ENCODE measurements at places on chromosomes 16 and 17.

DNA sequence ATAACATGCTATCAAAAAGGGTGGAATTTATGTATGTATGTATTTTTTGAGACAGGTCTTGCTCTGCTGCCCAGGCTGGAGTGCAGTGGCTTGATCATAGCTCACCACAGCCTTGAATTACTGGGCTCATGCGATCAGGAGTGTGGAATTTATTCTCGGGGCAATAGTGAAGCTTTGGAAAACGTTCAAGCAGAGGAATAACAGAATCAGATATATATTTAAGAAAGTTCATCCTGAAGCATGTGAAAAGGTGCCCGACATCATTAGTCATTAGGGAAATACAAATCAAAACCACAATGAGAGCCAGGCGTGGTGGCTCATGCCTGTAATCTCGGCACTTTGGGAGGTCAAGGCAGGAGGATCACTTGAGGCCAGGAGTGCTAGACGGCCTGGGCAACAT, 7.7 kb upstream of the ITGAE start:
- DNase-seq, result peak; percentile 72

DNA sequence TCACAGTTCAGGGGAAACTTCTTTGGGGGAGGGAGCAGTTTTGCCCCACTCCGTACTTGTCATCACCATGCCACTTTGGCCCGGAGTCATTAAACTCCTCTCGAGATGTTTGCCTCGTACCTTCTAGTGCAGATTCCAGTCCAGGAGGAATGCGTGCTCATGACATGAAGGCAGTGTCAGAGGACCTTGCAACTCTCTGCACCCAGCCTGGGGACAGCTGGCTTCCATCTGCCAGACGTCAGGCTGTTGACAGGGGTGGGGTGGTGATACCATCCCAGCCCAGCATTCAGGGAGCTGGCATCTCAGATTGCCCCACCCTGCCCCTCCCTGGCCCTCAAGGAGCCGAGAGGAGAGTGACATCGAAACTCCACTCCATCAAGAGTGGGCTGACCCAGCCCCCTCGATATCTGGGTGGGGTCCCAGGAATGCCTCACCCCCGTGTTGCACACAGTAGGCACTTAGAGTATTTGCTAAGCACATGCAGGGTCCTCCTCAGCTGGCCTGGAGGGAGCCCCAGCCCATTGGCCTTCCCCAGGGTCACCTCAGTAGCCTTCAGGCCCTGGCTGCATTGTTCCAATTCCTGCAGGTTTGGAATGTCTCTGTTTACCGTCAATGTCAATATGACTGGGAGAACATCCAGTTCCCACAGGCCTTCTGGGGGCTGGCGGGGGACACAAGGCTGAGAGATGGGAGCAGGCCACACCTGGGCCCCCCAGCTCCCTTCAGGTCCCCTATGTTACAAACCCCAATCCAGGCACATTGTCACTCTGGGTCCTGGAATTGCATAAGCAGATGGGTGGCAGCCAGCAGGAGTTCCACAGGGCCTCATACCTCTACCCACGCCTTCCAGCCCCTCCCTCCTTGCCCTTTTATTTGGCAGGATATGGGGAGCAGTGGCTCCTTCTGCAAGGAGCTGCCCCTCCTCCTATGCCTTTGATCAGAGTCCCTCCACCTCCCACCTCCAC, 21.3 kb upstream of the EMP2 start:
- DNase-seq, result no peak

- DNase-seq, result no peak
Observed at GRCh38 chr17:18225642-18226283, 328 bp downstream of the LLGL1 start.

DNA sequence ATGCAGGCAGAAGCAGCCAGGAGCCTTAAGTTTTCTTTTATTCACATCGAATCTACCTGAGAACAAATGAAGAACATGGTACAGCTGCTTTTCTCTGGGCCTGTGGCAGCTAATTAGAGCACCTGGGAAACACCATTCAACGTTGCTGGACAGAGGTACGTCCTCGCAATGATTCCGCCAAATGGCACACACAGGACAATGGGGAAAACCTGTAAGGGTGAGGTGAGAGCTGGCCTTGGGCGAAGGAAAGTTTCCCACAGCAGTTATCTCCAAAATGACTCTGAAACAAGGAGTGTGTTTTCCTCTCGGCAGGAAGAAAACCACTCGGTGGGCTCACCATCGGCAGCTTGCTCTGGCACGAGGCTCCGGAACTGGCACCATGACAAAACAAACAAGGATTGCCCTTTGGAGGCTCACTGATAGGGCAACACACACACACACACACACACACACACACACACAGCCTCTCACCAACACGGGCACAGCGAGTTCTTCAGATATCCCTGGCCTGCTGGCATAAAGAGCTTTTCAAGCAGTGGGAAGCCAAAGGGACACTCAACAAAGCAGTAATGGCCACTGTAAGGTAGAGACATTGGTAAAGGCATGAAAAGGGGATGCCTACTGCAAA, 73.7 kb downstream of the ZFHX3 start:
- no peak for DNase-seq

GRCh38 chr17:17152385-17152784, 53.7 kb downstream of the PLD6 start:
- DNase-seq, result peak; percentile 11

GRCh38 chr16:89561142-89561883, 831 bp downstream of the RPL13 start:
- DNase-seq, result no peak

DNA sequence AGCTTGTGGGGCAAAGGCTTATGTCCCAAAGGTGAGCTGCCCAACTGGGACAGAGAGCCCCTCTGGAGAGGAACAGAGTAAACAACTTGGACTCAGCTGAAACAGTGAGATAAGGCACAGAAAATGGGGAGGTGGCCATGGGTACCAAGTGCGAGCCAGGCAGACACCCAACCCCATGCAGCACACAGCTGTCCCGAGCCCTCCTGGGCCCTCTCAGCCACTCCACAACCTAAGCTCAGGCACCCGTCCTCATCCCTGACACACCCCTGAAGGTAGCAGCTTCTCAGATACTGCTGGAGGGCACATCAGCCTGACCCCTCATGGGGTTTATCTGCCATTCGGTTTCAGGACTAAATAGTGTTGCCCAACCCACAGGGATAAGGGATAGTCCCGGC, 4.8 kb upstream of the GFOD2 start:
- DNase-seq, result no peak

- no peak for DNase-seq
Observed at GRCh38 chr17:27663936-27664605, 33.1 kb downstream of the LGALS9 start.

DNA sequence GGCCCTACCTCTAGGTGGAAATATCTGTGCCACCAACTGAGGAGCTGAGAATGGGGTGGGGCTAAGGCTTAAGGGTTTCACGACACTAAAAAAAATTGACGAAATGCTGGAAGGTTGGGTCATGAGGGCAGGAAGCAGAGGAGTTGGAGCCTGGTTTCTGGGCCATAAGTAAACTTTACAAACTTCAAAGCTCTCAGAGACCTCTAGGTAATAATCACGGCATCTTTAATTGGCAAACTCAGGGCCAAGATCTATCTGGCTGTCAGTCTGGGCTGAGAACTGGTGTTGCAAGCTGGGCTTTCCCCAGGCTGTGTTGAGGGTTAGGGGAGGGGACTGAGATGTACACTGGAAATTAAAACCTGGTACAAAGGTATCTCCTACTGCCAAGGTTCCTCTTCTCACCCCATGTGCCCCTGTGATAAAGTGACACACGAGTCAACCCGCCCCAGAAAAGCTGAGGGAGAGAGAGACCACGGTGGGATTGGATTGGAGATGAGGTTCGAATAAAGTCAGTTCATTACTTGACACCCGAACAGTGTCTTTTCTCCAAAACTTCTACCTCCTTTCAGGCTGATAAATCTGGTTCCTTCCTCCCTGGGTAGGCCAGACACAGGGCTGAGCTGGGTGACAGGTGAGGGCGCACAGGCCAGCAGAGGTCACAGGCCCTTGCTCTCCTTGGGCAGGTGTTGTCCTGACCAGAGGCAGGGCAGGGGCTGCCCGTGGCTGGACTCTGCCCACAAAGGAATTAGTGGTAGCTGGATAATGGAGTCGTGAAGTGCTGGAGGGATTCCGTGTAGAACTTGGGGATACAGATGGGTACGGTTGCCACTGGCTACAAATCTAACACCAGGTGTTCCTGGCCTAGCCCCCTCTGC, 4.0 kb upstream of the ZNF768 start:
- DNase-seq, result no peak

DNA sequence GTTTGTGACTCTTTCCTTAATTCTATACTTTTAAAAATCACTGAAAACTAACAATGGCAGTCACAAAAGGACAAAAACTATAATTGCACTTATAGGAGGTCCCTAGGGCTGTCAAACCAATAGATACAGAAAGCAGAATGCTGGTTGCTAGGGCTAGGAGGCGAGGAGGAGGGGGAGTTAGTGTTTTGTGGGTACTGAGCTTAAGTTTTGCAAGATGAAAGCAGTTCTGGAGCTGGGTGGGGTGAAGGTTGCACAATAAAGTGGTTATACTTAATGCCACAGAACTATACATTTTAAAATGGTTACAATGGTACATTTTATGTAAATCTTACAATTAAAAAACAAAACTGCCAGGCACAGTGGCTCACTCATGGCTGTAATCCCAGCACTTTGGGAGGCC, 27.3 kb downstream of the NUBP1 start:
- DNase-seq, result no peak

- no peak for DNase-seq
Observed at GRCh38 chr16:1108299-1109252, 12.5 kb upstream of the C1QTNF8 start.

- no peak for DNase-seq
Observed at GRCh38 chr16:83197450-83197849, 570.7 kb downstream of the CDH13 start.

DNA sequence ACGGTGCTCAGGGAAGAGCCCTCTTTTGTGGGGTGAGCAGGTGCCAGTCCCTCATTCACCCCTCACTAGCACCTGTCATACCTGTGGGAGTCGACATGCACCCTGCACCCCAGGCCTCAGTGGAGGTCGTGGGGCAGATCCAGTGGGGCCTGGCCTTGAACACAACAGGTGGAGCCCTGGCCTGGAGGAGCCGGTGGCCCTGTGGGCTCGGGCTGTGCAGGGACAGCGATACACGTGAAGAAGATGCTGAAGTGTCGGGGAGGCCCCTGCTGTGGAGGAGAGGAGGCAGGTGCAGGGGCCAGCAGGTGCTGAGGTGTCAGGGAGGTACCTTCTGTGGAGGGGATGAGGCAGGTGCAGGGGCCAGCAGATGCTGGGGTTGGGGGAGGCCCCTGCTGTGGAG, 31.8 kb downstream of the ZNF750 start:
- DNase-seq, result no peak

GRCh38 chr17:29150161-29150560, 30.0 kb downstream of the MYO18A start:
- peak; percentile 87 for DNase-seq

DNA sequence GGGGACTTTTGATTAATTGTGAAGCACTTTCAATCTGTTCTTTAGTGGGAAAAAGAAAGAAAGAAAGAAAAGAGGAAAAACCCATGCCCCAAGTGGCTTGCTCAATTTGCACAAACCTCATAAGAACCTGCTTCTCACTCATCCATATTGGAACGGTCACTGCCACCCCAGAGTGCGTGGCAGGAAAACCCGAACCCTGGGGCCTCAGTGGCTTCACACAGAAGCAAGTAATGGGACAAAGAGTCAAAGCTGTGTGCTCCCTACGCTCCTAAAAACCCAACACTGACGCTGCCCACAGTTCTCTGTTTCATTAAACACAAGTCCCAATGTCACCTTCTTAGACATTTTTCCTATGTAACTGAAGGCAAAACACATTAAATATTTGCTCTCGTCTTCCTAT, 1.2 kb downstream of the SLC6A4 start:
- no peak for DNase-seq

DNA sequence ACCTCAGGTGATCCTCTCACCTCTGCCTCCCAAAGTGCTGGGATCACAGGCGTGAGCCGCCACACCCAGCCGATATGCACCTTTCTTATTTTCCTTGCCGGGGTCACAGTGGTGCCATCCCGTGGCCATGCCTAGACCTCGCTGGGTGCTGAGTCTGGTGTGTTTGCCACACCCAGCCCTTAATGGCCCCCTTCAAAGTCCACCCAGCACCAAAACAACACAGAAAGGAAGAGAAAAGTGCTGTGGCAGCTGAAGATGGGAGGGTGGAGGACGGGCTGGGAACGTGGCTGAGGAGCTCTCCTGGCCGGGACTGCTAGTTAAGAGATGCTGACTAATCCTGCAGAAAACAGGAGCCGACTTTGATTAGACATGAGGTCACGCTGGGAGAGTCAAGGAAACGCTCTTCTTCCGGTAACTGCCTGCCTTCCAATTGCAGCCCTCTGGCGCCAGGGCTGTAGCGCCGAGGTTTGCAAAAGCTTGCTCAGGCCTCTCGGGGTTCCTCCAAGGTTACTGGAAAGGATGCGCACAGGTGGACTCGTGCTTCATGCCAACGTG, 10.9 kb downstream of the SLC43A2 start:
- no peak for DNase-seq

GRCh38 chr17:43366891-43367736, 31.7 kb upstream of the ARL4D start:
- no peak for DNase-seq

GRCh38 chr17:69592692-69593350, 178.3 kb downstream of the MAP2K6 start:
- DNase-seq, result no peak

DNA sequence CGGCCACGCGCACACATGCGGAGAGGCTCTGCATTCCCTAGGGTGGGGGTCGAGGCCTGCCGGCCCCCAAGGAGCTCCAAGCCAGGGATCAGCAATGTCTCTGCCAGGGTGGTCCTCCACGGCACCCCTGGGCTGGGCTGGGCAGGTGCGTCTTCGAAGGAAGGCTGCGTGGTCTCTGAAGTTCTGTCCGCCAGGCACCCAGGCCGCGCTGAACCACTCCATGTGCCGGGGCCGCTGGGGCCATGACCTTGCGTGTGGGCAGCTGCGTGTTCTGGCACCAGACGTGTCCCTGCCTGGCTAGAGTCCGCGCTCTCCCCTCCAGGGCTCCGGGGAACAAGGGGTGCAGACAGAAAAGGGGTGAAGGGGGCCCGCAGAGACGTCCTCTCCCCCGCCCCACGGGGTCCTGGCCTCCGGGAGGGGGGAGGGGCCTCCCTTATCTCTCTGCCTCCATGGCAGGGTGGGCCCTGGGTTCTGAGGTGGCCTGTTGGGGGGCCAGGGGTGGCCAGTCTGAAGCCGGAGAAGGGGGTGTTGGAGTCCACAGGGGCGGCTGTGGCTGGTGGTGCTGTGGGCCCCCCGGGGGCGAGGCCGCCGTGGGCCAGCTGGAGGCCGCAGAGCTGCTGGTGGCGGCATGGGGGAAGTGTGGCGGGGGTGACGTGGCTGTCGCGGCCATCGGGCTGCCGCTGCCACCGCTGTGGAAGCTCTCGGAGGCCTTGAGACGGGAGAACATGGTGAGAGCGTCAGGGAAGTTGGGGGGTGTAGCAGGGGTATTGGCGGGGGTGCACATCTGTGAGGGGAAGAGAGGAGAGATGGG, 5.3 kb downstream of the UBALD1 start:
- no peak for DNase-seq

DNA sequence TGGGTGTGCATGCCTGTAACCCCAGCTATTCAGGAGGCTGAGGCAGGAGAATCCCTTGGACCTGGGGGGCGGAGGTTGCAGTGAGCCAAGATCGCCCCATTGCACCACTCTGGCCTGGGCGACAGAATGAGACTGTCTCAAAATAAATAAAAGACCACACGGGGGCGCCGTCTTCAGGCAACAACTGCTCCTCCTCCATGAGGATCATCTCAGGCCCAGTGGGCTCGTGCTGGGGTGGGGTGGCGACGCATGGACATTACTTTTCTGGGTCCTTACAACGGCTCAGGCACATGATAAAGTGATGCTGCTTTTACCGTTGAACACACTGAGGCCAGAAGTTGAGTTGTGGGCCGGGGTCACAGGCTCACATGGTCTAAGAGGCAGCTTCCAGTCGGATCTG, 56.2 kb downstream of the PRMT7 start:
- DNase-seq, result no peak

- no peak for DNase-seq
Observed at GRCh38 chr16:2096853-2097595, 38.7 kb downstream of the PKD1 start.

All from mammary epithelial cell (primary cell).